ENCODE measurements at places on chromosomes 7 and 10.

- no peak for DNase-seq
These were observed 6.2 kb upstream of the HOXA11 start for GRCh38 chr7:27191161-27191731.

DNA sequence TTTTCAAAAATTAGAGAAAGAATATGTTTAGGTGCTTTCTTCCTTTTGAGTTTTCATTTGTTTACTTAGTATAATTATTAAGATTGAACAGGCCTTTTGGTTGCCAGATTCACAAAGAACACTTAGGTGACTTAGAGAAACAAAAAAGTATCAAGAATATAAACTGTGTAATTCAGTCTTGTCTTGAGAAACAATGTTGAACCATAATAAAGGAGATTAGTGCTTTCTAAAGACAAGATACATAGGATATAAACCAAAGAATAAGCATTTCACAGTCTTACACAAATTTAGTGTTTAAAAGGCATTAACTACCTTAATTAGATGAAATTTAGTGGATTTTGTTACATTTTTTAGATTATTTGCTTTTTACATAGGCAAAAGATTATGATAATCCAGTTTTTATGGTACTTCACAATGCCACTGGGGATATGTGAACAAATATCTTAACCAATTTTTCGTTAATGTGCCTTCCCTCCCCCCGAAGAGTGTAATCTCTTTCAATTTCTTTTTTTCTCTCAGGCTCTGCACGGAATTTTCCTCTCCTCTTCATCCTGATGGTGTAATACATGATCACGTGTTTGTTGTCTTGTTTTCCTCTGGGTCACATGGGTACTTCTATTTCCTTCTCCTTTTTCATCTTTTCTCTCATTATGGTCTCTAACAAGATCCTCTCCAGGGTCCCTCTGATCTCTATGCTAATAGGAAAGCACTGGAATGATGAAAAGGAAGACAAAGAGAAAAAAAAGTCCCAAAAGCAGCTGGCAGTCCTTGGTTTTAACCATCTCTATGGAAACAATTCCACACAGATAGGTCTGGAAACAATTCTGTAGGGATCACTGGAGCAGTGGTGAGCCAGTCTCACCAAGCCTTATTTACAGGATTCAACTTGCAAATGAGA lies 3.7 kb upstream of the HNRNPH3 start:
- no peak for DNase-seq

DNA sequence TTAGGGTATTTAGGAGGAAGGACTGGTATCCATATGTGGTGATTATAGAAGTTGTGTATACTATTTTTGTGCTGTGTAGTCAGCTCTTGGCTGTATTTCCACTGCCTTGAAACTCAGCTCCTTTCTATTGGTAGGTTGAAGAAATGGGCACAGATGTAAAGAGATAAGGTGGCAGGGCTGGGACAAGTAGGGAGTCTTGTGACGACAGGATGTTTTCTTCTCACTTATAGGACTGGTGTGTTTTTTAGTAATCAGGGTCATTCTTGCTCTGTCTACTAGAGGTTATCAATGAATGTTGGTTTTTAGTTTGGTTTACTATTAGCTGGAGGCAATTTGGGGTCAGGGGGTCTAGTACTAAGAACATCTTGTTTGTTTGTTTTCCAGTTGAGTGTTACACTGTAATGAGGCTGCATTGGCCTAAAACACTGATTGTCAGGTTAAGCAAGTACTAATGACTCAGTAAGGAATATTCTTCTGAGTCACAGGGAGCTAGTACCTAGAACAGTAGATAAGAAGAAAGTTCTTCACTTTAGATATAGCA lies 11.8 kb downstream of the UBN2 start:
- DNase-seq: no peak

DNA sequence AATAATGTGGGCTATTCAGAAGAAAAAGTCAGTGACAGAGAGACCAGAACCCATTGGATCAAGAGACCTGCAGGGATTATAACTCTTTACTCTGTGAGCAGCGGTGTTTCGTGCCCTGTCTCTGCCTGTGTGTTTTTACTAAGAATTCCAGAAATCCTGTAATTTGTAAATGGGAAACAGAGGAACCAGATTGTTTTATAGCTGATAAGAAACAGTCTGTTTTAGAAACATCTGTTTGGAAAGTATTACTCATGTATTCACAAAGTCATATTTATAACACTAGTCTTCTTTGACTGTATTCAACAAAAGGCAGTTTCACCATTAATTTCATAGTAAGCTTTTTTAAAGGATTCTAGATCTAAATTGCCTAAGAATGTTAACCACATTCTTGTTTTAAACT lies 30.0 kb upstream of the VDAC2 start:
- DNase-seq: no peak

- no peak for DNase-seq
These were observed 2.5 kb downstream of the CCDC6 start for GRCh38 chr10:59903871-59904270.

GRCh38 chr7:101815826-101816594 lies 1.4 kb upstream of the CUX1 start:
- DNase-seq: peak; percentile 47

DNA sequence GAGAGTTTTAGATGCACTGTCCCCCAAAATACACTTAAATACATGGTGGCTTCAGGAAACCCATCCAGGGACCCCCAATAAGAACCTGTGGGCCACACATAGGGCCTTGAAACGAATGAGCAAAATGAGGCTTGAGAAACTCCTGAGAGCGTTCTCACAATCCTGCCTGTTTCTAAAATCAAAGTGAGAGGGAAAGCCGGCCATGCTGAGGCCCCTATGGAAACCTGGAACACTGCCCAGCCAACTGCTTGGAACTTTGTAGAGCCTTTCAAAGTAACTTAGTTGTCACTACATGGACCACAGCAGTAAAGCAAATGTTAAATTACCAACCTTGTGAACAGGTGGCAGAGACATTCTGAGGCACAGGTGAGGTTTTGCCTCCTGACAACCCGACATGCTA lies 13.4 kb downstream of the SGMS1 start:
- no peak for DNase-seq

DNA sequence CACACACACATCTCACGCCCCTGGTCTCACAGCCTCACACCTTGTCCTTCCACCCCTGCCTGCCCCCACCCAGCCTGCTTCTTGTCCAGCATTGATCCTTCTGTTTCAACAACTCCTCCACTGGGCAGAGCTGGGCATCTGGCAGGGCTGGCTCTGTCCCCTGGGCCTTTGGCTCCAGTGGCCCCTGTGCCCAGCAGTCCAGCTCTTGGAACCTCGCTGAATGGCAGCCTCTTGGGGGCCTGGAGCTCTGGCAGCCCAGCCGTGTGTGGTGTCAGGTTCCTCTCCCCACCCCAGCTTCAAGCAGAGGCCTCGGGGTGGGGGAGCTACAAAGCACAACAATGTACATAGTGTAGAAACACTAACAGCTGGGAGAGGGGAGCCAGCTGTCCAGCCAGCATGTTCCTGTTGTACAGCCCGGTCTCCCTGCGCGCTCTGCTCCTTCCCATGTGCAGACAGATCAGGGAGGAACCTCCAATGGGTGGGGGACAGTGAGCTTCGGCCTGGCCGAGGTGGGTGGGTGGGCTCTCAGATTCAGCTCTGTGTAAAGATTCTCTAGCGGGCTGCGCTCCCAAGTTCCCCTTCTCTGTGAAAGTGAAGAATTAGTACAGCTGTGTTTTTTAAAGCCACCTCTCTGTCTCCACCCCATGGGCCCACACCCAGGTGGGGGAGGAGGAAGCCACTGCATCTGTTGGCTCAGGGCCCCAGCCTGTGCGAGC lies 19.4 kb downstream of the ZMIZ2 start:
- DNase-seq: no peak

- DNase-seq: no peak
These were observed 2.6 kb upstream of the SEC31B start for GRCh38 chr10:100522107-100522801.

DNA sequence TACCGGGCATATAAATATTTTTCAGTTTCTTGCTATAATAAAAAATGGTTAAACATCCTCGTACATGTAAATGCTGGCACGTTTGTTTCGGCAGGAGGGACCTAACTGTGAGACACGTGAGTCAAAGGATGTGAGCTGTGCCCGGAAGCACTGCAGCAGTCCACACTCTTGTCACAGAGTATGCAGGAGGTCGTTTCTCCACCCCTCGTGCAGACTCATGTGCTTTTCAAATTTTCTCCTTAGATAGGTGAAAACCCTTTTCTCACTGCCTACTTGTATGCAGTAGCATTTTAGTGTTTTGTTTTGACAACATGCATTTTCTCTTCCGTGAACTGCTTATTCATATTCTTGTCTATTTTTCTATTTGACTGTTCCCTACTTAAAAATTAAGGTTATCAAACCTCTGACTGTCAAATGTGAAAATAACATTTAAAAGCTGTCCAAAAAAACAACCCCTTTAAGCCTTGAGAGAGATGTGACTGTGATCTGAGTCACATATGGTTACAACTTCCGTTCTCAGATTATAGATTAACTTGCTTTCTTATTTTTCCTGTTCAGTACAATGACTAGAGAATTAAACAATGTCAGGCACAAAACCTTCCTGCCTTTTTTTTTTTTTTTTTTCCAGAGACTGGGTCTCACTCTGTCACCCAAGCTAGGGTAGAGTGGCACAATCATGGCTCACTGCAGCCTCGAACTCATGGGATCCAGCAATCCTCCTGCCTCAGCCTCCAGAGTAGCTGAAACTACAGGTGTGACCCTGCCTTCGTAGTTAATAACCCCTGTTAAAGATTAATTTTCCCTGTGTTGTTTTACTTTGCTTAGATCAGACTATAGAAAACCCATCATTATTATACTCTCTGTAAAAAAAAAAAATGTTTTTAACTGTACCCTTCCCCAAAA lies 45.1 kb downstream of the DPY19L1 start:
- DNase-seq: peak; percentile 10

- no peak for DNase-seq
These were observed 54.8 kb downstream of the MCU start for GRCh38 chr10:72746426-72747363.

- DNase-seq: no peak
These were observed 136.9 kb upstream of the PRSS1 start for GRCh38 chr7:142612237-142612881.

GRCh38 chr10:69362471-69362954 lies 54.2 kb downstream of the TACR2 start:
- DNase-seq: no peak

GRCh38 chr10:93189944-93190343 lies 116.3 kb downstream of the CYP26A1 start:
- DNase-seq: no peak

DNA sequence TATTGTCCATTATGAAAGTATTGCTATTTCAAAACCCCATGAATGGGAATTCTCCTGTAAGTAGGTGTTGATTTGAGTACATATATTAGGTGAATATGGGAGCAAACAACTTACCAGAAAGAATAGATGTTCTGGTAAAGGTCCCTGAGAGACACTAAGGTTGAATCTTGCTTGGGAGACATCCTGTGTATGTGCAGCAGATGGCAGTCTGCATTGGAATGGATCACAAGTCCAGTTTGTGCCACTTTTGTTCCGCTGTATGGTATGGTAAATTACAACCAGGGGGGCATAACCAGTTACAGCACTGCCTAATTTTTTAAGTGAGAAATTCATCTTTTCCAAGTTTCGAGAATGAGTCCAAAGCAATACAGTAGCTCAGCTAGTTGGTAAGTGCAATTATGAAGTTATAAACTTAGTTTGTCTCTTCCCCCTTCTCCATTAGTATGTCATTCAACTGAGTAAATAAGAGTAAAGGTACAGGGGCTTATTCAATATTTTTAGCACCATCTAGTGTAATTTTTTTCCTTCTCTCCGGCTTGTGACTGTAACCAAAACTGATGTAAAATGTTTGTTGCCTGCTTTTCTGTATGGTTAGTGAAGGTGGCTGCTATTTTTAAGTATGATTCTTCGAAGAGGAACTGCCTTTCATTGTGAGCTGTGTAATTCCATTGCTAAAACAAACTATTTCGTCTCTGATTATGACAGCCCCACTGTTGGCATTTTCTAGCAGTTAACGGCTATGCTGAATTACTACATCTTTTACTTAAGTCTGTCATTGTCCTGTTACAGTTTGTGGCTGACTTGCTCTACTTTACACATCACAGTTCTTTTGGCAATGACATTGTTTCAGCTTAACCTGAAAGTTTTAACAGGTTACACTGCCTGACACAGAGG lies 2.8 kb downstream of the MCU start:
- DNase-seq: no peak

DNA sequence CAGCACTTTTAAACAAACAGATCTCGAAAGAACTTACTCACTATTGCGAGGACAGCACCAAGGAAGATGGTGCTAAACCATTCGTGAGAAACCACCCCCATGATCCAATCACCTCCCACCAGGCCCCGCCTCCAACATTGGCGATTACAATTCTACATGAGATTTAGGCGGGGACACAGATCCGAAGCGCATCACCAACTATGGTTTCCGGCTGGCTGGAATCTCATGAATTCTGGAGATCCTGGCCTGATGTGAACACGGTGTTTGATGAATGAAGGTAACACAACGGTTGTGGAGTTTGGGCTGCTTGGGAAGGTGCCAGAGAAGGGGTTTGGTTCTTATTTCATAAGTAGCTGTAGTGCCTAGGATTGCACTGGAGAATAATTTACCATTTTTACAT lies 216.7 kb downstream of the EMX2 start:
- no peak for DNase-seq

DNA sequence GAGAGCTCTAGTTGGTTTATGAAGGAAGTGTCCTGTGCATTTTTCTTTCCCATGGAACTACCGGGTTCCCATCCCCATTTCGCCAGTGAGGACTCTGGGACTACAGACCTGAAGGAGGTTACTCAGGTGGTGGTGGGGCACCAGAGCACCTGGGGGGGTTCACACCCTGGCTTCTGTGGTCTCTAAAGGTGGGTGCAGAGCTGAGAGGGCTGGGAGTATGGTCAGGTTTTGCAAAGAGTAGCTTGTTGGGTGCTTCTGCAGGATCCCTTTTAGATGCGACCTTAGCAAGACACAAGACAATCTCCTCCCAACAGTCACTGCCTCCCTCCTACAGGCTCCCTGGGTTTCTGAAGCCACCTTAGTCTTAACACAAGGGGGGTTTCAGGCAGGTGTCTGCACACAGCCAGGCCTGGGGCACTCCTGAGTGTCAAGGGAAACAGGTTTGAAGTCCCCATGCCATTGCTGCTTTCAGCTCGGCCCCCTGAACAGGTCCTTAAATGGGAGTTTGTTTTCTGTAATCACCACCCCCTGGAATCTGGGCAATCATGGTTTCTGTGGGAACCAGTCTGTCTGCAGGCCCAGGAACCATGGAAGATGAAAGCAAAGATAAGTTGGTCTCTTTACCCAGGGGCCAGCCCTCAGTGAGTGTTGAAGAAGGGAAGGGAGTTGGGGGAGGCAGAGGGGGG lies 9.9 kb upstream of the CXCL12 start:
- DNase-seq: no peak

- no peak for DNase-seq
These were observed 52.2 kb upstream of the KMT2E start for GRCh38 chr7:104961821-104962220.
